Activated B cell treated with CpG ODN at 0.5 μM for 24 hours (primary cell): ENCODE measurements at places on chromosomes 16 and 17.

DNA sequence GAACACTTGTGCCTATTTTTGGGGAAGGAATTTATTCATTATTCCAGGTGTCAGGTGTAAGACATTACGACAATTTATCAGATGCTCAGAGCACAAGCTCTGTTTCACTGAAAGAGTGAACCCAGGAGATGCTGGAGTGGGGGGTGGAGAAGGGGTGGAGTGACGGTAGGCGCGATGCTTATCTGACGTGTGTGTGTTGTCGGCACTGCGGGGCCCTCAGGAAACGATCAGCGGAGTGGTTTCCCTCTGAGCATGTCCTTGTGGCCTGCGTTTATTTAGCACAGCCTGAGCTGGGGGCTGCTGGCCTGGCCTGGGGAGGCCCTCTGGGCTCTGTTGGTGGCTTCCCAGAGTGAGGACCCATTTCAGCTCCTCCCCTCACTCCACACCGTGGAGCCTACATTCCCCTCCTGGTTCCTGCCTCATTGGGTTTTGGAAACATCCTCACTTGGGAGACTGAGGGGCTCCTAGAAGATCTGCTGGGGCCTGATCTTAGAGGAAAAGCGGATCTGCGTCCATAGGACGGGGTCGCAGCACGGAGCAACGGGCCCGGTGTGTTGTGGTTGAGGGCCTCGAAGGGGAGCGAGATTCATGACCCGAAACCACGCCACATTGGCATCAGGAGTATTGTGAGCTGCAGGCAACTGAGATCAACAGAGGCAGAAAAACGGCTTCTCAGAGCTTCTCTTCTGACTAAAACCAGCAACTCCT is 19.0 kb upstream of the GNG13 start:
- DNase-seq: no peak

- DNase-seq: no peak
These were observed 3.4 kb upstream of the RASD1 start for GRCh38 chr17:17499402-17500145.

DNA sequence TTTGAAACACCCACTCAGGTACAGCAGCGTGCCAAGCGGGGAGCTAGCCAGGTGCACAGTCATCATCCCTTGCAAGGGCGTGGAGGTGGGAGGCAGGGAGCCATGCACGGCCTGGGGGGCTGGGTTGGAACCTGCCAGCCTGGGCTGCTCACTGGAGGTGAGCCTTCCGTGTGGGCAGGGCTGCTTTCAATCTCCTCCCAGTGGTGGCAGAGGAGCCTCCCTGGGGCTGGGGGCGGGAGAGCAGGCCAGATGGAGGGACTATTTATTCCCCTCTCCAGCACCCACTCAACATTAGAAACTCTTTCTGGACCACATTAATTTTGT is 90.3 kb downstream of the KATNIP start:
- no peak for DNase-seq

- DNase-seq: no peak
These were observed 6.3 kb upstream of the NETO2 start for GRCh38 chr16:47150067-47150466.

DNA sequence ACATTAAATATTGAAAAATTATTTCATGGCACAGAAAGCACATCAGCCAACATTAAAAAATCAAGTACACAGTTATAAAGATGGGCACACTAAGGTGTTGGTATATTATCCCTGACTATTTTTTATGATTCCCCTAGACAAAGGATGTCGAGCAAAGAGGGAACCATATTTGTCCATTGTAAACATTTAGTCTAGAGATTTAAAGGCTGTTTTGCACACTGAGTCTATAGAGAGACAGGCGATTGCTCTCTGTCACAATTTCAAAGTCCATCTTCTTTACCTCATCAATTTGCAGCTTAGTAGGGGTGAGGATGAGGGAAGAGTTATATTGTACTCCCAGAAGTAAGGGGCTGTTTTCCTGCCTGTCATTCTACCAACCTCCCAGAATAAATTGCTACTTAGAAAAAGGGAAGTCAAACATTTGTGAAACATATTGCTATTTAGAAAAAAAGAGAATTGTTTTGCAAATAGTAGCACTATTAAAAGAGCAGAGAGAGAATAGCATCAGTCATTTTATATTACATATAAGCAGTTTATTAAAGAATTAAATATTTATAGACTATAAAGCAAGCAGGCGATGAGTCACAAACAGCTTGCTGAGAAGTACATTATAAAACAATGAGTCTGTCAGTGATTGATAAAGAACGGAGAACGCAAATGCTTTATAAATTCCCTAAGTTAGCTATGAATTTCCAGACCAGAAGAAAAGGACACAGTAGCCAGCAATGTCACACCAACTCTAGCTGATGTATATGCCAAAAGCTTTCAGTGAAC is 270.6 kb upstream of the PMFBP1 start:
- no peak for DNase-seq

DNA sequence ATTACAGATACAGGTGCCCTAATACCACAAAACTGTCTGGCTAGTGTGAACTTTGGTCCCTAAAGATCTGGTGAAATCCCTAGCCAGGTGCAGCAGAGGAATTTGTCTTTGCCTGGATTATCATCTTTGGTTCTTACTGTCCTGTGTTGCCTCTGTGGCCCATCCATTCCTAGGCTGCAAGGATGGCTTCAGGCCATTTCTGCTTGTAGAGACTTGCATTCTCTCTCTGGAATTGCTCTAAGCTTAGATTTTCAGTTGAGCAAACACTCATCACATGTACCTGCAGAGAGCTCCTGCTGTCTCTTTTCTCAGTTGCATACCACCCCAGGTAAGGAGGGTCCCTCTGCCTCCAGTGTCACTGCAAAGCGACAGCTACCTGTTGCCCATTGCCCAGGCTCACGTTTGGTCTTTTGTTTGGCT is 114.9 kb downstream of the PRKCA start:
- DNase-seq: no peak

DNA sequence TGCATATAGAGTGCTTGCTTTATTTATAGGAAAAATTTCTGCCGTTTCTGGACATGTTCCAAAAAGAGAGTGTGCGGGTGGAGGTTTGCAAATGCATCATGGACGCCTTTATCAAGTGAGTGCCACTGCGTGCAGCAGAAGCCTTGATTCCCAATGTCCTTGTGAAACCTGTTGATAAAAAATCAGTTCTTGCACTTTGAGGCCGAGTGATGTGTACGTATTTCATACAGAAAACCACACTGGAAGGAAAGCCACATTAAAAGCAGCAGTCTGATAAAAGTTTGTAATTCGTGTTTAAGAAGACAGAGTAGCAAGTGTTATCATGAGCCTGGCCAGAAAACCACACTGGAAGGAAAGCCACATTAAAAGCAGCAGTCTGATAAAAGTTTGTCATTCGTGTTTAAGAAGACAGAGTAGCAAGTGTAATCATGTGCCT is 78.0 kb downstream of the KNOP1 start:
- DNase-seq: no peak

DNA sequence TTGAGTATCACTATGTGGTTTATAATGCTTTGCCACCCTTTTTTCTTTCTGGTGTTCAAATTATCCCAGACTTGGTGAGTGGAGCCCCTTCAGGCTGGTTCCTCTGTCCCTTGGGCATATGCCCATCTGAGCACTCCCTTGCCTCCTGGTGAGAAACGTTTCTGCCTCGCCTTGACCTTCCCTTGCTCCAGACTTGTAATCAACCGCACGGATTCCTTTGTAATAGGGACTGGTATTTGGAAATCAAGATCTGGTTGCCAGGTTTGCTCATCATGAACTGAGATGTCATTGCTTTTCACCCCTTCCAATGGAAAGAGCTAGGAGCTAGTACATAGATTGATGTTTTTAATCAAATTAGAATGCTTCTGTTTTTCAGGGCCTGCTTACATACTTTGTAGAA is 43.7 kb downstream of the SEC14L1 start:
- no peak for DNase-seq

DNA sequence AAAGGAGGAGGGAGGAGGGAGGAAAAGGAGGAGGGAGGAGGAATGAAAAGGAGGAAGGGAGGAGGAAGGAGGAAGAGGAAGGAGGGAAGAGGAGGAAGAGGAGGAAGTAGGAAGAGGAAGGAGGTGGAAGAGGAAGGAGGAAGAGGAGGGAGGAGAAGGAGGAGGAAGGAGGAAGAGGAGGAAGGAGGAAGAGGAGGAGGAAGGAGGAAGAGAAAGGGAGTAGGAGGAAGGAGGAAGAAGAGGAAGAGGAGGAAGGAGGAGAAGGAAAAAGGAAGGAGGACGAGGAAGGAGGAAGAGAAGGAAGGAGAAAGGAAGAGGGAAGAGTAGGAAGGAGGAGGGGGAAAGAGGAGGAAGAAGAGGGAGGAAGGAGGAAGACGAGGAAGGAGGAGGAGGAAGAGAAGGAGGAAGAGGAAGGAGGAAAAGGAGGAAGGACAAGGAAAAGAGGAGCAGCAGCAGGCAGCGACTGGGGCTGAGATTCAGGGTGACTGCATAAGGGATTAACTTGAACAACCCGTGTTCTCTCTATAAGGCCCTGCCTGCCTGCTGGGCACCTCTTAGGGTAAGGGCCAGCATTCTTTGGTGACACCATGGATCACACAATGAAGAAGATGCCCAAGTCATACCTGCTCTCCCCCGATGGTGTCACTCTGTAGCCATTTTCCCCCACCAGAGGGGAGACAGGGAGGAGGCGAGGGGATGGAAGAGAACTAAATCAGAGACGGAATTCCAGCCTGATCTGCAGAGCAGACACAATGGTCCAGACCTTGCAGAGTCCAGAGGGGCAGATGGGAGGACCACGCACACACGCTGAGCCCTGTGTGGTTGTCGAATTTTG is 1.4 kb upstream of the IL34 start:
- no peak for DNase-seq

- no peak for DNase-seq
These were observed 34.0 kb downstream of the UBE2G1 start for GRCh38 chr17:4332296-4332970.

GRCh38 chr17:1897105-1897656 is 67.4 kb downstream of the RPA1 start:
- no peak for DNase-seq

- DNase-seq: no peak
These were observed 32.2 kb downstream of the SLC12A3 start for GRCh38 chr16:56897026-56897799.

- DNase-seq: no peak
These were observed 12.7 kb upstream of the PABPN1L start for GRCh38 chr16:88878967-88879787.

- no peak for DNase-seq
These were observed at the start of gene ABCA6 for GRCh38 chr17:69141431-69142174. Gene ABCA6, minus strand, starts transcription at chr17:69141895. Its CDS starts 1,192 bp downstream, at chr17:69140703.
